ENCODE measurements at places on chromosomes 4 and X. TPM values are rescaled to one million over a fixed set of nuclear protein-coding genes. Genes with fewer than 3 reads are reported as not detected.

- no peaks in the 10 kb centered on the region for H3K36me3 ChIP-seq
- H3K27me3 ChIP-seq: no peaks in the 10 kb centered on the region
- peaks cover 6% of the 10 kb centered on the region for H3K4me1 ChIP-seq
- no peak overlapping the region for H3K27ac ChIP-seq
Measured at GRCh38 chrX:20517565-20517964, 250.9 kb upstream of the RPS6KA3 start.

DNA sequence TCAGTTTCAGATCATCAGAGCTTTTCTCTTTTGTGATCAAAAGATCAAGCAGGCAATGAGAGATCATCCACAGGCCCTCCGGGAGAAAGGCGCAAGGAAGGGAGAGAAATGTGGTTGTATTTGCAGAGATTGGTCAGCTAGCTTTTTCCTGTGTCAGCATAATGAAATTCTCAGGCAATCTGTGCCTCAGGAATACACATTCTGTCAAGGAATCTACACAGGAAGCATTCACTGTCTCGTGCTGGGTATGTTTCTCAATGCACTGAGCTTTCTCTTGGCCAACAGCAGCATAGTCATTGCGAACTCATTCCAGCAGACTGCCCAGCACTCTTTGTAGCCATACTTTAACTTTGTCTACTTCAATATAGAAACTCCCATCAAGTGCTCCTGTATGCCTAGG lies 413.7 kb downstream of the PPP3CA start:
- no peaks in the 10 kb centered on the region for H3K27me3 ChIP-seq
- no peaks in the 10 kb centered on the region for H3K4me1 ChIP-seq
- H3K27ac ChIP-seq: no peak overlapping the region

DNA sequence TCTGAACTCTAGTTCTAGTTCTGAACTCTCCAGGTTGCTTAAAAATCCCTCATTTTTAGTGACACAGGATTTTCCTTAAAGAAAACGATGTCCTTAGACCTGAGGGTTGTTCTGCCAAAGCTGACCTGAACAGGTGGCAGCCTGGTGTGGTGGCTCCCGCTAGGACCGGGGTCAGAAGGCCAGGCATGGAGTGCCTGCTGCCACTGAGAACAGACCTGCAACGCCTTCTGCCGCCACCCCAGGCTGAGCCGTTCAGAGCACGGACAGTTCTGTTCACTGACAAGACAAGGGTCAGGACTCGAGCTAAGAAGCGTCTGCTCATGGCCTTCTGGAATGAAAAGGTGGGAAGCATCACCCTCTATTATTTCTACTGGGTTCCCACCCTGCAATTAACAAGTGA lies 15.8 kb downstream of the DCTD start:
- no peaks in the 10 kb centered on the region for H3K4me1 ChIP-seq
- H3K27ac ChIP-seq: no peak overlapping the region
- H3K36me3 ChIP-seq: peaks cover 37% of the 10 kb centered on the region

Gene C1QTNF7
- total RNA-seq: not detected

GRCh38 chr4:2341911-2342652 lies 76.4 kb downstream of the ZFYVE28 start:
- H3K27me3 ChIP-seq: no peaks in the 10 kb centered on the region
- H3K4me3 ChIP-seq: no peak overlapping the region
- no peak overlapping the region for H3K27ac ChIP-seq
- no peaks in the 10 kb centered on the region for H3K4me1 ChIP-seq
- H3K36me3 ChIP-seq: no peaks in the 10 kb centered on the region

Gene PROM1
- not detected for total RNA-seq
